CD8-positive, alpha-beta T cell (primary cell): ENCODE measurements at places on chromosomes 4 and X.

- DNase-seq = no peak
Measured at GRCh38 chrX:31388946-31389345, 317.1 kb upstream of the FTHL17 start.

- DNase-seq = no peak
Measured at GRCh38 chrX:43707812-43708548, 51.9 kb downstream of the MAOA start.

DNA sequence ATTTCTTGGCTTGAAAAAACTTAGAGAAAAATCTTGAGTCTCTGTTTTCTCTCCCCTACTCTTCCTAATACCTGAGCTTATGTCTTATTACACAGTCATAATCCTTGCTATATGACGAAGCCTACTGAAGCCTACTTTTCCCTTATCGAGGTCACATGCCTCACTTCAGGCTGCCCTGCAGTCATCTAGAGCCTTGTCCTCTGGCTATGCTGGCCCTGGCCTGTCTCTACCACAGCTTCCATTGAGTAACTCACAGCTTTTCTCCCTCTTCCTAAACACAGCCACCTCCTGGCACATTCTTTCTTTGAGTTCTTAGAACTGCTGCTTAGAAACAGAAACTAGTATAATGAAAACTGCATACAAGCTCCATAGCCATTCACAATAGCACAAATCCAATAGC is 1698.3 kb downstream of the STIM2 start:
- DNase-seq = no peak

- no peak for DNase-seq
Measured at GRCh38 chr4:182823576-182823975, 93.6 kb downstream of the DCTD start.

GRCh38 chr4:82421796-82422560 is 8.3 kb downstream of the HNRNPDL start:
- DNase-seq = no peak
